ENCODE measurements at places on chromosomes 11 and 22. TPM values are rescaled to one million over a fixed set of nuclear protein-coding genes. Genes with fewer than 3 reads are reported as not detected.
A peak's percentile ranks its signal among the peaks of the same experiment; 100 is the strongest.

DNA sequence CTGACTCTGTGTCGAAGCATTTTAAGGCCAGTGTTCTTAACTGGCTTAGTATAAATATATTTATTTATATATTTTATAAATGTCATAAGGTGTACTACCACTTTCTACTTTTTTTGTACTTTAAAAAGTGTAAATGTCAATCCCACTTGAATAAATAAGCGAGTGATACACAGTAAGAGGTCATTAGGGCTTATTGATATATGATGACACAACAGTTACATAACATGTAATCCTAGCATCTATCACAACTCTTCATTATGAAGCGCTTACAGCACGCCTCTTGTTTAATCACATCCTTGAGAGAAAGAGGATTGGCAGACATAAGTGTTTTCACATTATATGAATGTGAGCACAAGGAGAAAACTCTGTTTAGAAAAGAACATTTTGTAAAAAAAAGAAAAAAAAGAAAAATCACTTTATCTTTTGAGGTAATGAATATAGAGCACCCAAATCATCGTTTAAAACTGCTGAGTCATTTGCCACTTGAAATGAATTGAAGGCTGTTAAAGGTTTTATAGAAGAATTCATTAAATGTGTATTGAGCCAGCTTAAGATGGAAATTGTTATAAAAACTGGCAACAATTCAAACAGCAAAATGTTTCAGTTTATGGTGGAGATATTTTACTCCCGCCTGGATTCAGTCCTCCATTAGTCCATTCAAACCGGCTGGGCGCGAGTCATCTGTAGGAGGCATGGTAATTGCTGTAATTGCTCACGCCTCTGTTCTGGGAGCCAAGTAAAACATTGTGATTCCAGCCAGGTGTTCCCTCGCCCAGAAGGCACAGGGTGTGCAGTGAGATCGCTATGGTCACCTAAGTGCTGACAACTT is 627.3 kb upstream of the KIRREL3 start:
- no peaks in the 10 kb centered on the region for H3K4me1 ChIP-seq
- no peaks in the 10 kb centered on the region for H3K36me3 ChIP-seq
- H3K27ac ChIP-seq: no peak overlapping the region
- no peak overlapping the region for H3K4me3 ChIP-seq

GRCh38 chr22:42693055-42693762 is 27.5 kb downstream of the A4GALT start:
- H3K36me3 ChIP-seq: no peaks in the 10 kb centered on the region
- no peak overlapping the region for H3K4me3 ChIP-seq
- DNase-seq: no peak
- no peak overlapping the region for H3K27ac ChIP-seq
- H3K27me3 ChIP-seq: no peaks in the 10 kb centered on the region

DNA sequence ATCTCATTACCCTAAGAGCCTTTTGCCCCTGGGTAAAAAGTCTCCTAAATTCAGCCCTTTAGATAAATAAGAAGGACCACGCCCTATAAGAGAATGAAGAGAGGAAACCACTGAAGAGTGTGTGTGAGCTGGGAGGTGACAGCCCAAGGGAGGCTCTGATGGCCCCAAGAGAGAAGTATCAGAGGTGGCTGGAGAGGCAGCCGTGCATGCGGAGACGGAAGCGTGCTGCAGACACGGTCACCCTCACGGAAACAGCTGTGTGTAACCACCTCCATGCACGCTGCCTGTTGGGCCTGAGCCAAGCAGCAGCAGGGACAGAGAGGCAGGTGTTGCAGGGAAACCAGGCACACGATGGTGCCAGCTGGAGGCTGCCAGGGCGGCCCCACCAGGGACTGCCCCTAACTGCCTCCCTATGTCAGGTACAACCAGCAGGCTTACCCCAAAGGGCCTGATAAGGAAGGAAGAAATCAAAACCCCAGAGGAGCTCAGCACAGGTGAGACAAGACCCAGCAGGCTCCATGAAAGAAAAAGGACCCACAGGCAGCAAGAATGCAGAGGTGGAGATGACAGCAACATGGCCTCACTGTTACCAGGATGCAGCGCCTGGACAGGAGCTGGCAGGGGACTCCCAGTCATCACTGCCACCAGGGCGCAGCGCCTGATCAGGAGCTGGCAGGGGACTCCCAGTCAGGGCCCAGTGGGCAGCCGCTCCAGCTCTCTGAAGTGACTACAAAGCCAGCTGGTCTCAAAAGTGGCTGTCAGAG is 7.8 kb downstream of the LARGE2 start:
- H3K36me3 ChIP-seq: peaks cover 4% of the 10 kb centered on the region
- no peak overlapping the region for H3K4me3 ChIP-seq
- no peak for DNase-seq
- H3K27ac ChIP-seq: no peak overlapping the region
- H3K4me1 ChIP-seq: peaks cover 4% of the 10 kb centered on the region

- H3K36me3 ChIP-seq: peaks cover 5% of the 10 kb centered on the region
- peak; percentile 99 for DNase-seq
- H3K4me1 ChIP-seq: no peaks in the 10 kb centered on the region
- H3K27ac ChIP-seq: peak within 1 kb of the TSS; percentile 100
Measured at GRCh38 chr11:65422633-65423515, at the start of gene NEAT1. Gene NEAT1, plus strand, starts transcription at chr11:65422798.

GRCh38 chr22:24433001-24433827 is 5.8 kb downstream of the ADORA2A start:
- H3K27me3 ChIP-seq: no peaks in the 10 kb centered on the region
- peaks cover 4% of the 10 kb centered on the region for H3K4me1 ChIP-seq
- peak overlapping the region; percentile 72 for H3K27ac ChIP-seq
- H3K36me3 ChIP-seq: peaks cover 6% of the 10 kb centered on the region
- H3K4me3 ChIP-seq: no peak overlapping the region

The RGL4 gene
- not detected for total RNA-seq
